ENCODE measurements at places on chromosomes 2 and 18.

GRCh38 chr18:43559507-43559906, 282.2 kb upstream of the SYT4 start:
- DNase-seq = no peak

- no peak for DNase-seq
These were observed 63.3 kb downstream of the DTNA start for GRCh38 chr18:34773378-34773777.

DNA sequence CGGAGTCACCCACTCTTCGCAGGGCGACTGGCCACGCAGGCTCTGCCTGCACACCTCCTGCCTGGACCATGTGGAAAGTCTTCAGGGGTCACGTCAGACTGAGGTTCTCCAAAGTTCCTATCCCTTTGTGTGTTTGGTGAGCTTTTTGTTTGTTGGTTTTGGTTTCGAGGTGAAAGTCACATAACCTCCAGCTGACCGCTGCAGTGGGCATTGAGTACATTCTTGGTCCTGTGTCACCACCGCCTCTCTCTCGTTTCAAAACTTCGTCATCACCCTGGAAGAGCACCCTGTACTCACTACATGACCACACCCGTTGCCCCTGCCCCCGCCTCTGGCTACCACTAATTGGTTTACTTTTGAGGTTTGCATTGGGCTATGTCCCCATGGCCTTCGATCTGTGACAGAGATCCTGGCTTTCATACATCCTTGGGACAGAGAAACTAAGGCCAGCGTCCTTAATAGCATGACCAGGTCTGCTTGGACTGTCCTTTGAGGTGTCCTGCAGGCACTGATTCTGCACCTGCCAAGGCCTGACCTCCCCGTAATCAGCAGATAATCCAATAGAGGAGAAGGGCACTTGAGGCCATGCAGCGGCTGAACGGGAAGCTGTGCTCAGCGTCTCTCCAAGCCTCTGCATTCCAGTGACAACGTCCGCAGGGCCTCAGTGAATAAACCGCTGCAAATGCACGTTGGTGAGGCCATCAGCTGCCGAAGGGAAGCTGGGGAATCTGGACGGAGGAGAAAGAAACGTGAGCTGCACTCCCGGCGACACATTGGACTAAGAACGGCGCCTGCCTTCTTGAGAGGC, 46.8 kb downstream of the SH3BP4 start:
- no peak for DNase-seq

- no peak for DNase-seq
These were observed 408.9 kb downstream of the RIT2 start for GRCh38 chr18:42706618-42707017.

GRCh38 chr2:67936969-67937368, 125.8 kb downstream of the C1D start:
- DNase-seq = no peak

GRCh38 chr2:50018921-50019320, 864.6 kb upstream of the FSHR start:
- no peak for DNase-seq

DNA sequence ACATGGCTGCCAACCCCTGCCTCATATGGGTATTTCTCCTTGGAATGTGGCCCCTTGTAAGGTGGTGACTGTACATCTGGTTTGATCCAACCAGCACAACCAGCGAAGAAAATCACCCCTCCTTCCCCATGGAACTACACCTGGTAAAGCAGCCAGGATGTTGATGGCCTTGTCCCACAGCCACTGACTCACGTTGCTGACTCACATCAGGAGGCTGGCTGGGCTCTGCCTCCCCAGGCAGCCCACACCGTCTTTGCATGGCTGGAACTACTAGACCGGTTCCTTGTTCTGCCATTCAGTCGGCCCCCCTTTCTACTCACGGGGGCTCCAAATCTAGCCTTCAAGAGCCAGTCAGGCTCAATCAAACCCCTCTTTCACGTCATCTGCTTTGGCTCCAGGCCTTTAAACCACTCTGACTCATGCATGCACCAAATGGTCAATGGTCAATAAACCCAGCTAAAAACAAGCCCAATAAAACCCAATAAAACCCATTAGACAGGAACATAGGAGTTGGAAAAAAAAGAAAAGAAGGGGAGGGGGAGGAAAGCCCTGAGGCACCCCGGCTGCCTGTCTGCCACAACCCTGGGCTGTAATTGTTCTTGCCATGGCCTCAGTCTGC, 114.8 kb downstream of the PLB1 start:
- no peak for DNase-seq

- no peak for DNase-seq
These were observed 13.2 kb downstream of the CPLX4 start for GRCh38 chr18:59305295-59305694.

DNA sequence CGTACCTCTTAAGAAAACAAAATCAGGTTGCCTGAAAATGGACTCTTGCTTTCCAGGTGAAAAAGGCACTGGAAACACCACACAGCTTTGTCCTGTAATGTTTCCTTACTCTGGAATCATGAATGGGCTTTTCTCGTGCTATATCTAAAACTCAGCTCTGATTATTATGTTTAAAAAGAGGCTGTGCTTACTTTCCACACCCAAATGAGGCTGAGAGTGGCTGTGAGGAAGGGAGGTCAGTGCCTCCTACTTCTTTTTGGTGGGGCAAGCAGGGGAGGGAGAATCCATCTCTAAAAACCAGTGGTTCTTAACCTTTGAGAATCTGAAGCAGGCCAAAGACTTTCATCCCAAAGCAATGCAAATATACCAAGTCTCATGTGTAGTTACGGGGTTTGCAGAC, 148.6 kb downstream of the FAM210A start:
- DNase-seq = no peak

DNA sequence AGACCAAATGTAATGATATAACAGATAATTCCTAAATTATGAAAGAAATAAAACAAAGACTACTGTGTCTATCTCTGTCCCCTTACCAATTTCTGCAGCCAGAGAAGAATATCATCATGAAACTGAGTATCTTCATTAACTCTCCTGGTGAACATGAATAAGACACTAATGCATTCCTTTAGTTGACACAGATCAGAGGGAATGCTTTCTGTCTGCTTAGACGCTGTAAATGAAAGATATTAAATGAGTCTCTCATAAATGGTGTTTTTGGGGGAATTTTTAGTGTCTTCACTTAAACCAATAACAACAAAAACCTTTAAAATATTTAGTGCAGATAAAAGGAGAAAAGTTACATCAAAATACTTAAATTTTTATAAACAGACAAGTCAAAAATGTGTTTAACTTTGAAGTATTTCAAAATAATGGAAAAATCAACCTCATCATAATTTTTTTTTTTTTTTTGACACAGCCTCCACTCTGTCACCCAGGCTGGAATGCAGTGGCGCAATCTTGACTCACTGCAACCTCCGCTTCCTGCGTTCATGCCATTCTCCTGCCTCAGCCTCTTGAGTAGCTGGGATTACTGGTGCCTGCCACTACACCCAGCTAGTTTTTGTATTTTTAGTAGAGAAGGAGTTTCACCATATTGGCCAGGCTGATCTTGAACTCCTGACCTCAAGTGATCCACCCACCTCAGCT, 16.0 kb downstream of the EPG5 start:
- no peak for DNase-seq

GRCh38 chr2:177335917-177336450, 56.6 kb upstream of the AGPS start:
- no peak for DNase-seq

DNA sequence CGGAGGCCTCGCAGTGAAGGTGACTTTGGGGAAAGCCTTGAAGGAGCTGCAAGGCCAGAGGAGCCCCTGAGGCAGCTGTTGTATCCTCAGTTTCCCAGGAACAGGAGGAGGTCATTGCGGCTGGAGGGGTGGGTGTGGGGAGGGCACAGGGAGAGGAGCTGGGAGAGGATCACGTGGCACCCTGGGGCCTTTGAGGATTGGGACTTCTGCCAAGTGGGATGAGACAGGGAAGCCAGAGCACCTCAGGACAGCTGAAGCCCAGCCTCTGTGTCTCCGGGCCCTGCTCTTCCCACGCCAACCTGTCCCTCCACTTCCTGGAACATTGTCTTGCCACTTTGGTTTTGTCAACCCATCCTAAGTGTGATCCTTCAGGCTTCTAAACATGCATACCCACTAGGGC, 19.4 kb upstream of the RRM2 start:
- DNase-seq = no peak

DNA sequence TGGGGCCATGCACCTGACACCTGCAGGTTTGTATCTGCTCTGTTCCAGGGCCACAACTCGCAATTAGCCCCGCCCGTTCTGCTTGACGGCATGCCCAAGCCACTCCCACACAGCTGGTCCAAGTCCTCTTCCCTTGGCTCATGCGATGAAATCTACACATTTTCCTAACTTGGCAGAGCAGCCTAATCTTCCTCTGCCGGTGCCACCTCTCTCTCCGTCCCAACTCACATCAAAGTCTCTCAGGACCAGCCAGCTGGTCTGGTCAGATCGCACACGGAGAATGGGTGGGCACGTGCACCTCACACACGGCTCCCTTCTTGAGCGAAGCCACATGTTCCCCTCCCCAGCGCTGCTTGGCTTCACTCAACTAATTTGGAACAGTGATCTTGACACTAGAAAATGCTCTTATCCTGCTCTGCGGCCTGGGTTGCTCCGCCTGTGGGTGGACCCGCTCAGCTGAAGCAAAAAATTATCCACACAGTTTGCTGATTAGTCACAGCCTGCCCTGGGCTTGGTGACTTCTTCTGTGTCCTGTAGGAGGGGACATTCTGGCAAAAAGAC, 176.7 kb downstream of the NRP2 start:
- no peak for DNase-seq

- DNase-seq = no peak
These were observed 122.1 kb upstream of the RMDN2 start for GRCh38 chr2:37802899-37803379.

- DNase-seq = no peak
These were observed 120.2 kb downstream of the NFATC1 start for GRCh38 chr18:79515944-79516351.

- no peak for DNase-seq
These were observed 40.2 kb upstream of the STAT4 start for GRCh38 chr2:191190861-191191552.

DNA sequence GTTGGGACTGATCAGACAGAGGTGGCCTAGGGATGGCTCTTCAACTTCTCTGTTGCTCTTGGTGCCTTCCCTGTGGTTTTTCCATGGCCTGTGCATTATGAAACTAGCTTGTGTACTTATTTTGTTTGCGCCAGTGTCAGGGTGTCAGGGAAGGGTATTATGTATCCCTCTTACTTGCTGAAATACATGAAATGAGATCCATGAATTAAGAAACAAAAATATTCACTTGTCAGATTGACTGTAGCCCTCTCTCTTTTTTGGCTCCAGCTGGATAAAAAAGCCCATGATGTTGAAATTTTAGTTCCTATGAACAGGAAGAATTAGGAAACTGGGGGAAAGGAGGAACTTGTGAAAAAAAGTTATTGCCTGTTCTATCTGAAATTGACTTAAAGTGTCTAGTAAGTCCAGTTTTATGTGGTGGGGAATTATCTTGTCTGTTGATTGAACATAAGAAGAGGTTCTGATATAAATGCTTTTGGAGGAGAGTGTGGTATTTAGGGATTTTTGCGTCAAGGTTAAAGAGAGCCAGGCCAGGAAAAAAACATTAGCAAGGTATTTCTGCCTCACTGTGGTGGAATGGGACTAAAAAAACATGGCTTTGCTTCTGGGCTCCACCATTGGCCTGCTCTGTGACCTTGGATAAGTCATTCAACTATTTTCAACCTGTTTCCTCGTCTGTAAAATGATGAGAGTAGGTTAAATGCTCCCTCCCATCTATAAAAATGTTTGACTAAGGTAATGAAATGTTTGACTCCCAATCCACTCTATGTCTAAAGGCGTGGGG, 12.0 kb downstream of the UGP2 start:
- no peak for DNase-seq

DNA sequence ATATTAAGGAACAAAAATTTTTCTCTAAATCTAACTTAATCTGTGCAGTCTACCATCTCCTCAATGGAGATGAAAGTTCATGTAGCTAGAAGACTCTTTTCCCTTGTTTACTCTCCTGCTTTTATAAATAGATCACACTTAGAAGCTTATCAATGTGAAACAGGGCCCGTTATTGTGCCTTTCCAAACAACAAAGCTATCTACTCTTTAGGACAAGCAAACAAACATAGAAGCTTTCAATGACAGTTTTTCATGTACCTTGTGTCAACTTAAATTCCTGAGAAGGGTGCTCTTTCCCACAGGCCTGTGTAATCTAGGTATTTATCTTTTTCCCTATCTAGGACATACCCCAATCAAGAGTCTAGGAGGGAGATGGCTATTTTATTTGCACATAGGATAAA, 247.8 kb upstream of the CWC22 start:
- DNase-seq = no peak

DNA sequence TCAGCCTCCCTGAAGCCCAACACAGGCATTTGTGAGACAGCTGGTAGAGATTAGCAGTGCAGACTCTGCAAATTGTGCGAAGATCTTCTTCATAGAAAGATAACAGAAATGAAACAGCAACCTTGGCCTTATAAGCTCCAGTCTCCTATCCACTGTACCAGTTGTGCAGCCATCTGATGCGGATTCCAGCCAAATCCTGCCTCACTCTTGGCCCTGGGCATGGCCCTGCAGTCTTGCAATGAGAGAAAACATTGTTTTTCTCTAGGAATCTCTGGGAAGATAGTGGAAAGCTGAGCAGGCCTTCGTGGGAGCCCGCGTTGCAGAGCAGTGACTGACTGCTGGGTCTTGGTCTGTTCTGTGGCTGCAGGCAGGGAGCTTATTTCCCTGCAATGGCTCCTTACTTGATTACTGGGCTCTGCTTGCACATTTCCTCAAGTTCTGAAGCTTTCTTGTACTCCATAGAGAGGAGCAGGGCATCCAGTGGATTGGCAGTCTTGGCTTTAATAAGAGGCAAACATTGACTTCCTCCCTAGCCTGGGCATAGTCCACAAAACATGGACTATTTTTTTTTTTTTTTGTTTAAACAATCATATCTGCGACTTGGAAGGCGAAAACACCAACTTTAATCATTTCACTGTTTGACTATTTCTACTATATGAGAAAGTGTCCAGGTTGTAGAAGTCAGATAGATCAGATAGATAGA, 193.0 kb downstream of the ACTR3 start:
- no peak for DNase-seq

DNA sequence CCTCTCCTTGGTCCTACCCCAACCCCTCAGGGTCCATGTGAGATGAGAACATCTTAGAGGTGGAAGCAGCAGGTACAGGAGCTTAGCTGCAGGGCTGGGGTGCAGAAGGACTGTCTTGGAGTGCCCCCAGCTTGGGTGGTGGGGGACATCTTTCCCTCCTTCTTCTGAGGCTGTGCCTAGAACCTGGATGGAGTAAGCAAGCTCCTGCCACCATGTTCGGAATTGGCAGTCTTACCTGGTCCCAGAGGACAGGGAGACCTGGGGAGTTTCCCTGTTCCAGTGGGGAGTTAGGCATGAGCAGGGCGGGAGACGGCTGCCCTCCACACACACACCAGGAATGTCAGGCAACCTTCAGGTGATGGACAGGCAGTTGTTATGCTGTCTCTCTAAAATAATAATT, 131.0 kb upstream of the COPS8 start:
- DNase-seq = no peak

Data from neural crest cell (in vitro differentiated cells).